ENCODE measurements at places on chromosomes 5 and 9.

GRCh38 chr5:132209901-132210545 lies 17.6 kb downstream of the P4HA2 start:
- no peak for DNase-seq

DNA sequence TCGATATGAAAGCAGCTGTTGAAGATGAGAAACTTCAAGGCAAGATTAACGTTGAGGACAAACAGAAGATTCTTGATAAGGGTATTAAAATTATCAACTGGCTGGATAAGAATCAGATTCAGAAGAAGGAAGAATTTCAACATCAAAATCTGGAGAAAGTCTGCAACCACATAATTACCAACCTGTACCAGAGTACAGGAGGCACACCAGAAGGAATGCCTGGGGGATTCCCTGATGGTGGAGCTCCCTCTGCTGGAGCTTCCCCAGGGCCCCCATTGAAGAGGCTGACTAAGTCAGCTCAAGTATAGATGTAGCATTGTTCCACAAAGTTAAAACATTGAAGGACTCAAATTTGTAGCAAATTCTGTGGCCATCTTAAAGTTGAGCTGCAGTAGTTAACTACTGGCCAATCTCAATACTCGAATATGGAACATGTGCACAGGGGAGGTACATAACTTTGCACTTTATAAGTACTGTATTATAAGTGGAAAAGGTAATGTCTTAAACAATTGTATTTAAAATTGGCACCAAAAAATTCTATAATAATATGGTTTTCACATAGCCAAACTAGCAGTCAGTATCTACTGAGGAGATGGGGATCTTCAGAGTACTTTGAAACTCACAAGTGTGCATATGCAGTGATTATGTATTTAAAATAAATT lies 237.5 kb downstream of the CHSY3 start:
- DNase-seq: peak; percentile 36

DNA sequence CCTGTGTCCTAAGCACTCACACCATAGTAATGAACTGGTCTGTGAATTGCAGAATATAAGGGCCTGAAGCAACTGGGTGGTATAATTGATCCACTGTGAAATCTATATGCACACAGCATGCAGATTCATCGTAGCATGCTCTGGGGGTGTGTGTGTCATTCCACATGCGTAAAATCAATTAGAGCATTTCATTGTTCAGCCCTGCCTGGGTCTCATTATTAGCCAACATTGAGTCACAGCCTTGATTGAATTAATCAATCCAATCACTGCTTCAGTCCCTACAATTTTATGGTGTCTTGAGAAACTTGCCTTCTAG lies 248.0 kb downstream of the ADAMTSL1 start:
- no peak for DNase-seq

GRCh38 chr9:16619402-16619801 lies 251.1 kb downstream of the BNC2 start:
- DNase-seq: no peak

DNA sequence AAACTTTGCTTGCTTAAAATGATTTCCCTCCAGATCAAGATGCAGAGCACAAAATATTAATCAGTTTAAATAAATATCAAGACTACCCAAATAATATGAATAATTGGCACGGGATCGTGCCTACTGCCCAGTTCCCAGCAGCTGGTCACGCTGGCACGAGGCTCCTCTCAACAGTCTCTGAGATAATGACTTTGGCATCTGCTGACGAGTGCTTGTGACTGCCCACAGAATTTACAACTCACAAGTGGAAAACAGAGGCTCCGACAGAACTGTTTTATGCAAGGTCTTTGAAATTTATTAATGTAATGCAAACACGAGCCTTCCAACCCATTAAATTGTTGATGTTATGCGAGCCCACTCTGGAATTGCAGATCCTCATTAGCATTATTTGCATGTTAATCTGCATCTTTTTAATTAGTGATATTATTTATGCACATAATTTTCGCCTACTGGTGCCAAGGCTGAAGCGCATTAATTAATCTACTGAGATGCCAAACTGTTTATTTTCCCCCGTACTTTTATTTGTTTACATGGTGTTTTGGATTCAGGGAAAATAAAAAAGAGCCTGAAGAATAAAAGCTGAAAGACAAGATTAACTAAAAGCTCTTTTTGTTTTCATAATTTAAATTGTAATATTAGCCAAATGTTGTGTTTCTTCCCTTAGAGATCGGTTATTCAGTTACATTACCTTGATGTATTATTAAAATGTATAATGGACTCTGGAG lies 369.3 kb upstream of the IRX1 start:
- no peak for DNase-seq

GRCh38 chr5:126124706-126125345 lies 298.4 kb upstream of the GRAMD2B start:
- DNase-seq: peak; percentile 72

DNA sequence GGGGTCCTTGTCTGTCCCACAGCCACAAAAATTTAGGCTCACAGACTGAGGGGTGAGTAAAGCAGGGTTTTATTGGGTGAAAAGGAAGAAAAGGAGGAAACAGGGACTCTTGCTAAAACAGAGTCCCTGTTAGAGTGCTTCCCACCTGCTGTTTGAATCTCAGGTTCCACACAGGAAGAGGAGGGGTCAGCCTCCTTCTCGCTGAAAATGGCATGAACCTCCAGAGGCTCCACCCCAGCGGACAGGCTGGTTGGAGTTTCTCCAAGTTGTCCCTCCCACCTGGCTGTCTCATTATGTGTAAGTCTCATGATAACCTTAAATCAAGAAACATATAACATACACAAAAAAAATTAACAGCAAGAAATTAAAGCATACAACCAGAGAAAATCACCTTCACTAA lies 28.3 kb upstream of the UHRF2 start:
- DNase-seq: peak; percentile 65

GRCh38 chr5:179720222-179720621 lies 12.4 kb upstream of the MAML1 start:
- no peak for DNase-seq

DNA sequence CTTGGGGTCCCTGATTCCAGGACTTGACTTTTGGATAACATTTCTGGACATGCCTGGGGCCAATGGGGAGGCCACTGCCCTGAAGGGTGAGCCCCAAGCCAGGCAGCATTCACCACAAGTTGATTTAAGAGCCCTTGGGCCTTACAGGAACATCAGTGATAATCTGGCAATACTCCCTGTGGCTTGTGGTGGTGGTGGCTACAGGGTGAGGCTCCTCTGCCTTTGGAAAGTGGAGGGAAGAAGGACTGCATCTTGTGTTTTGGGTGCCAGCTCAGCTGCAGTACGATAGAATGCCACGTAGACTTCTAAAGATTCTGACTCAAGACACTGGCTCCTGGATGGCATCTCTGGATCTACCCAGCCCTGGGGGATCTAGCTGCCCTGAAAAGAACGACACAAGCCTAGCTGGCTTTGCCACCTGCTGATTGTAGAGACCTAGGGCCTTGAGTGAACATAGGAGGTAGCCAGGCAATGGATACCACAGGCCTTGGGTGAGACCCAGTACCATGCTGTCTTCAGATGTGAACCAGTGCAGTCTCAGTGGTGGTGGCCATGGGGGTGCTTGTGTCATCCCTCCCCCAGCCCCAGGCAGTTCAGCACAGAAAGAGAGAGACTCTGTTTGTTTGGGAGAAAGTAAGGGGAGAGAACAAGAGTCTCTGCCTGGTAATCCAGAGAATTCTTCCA lies 79.0 kb upstream of the DAP start:
- DNase-seq: no peak

DNA sequence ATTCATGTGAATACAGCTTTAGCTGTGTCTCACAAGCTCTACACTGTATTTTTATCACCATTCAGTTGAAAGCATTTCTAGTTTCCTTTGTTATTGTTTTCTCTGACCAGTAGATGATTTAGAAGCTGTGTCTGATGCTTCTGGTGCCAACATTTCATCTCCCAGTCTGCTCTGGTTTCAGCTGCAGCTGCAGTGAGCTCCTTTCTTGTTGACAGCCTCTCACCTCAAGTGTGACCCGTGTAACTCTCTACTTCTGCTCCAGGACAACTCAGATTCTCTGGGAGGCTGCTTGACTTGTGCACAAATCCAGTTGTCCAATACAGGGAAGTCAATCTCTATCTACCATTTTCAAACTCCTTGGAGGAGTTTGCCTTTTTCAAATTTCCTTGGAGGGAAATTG lies 504.8 kb downstream of the DIRAS2 start:
- DNase-seq: peak; percentile 51

GRCh38 chr9:35749515-35750255 lies 598 bp downstream of the RGP1 start:
- DNase-seq: peak; percentile 49
